ENCODE measurements at places on chromosomes 12 and 14.

DNA sequence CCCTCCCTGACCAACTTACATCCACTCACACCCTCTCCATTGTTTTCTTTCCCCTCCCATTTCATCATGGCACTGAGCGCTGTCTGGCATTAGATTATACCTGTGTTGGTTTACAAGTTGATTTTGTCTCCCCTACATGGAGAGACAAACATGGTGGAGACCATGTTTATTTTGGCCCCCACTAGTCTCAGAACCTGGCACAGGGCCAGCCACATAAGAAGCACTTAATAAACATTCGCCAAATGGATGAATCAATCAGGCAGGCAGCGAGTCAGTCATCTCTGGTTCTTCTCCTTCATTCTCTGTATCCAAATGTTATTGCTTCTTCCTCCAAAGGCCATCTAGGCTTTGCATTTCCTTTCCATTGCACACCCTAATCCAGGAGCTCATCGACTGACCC, 177.4 kb downstream of the DPF3 start:
- peak; percentile 24 for DNase-seq

DNA sequence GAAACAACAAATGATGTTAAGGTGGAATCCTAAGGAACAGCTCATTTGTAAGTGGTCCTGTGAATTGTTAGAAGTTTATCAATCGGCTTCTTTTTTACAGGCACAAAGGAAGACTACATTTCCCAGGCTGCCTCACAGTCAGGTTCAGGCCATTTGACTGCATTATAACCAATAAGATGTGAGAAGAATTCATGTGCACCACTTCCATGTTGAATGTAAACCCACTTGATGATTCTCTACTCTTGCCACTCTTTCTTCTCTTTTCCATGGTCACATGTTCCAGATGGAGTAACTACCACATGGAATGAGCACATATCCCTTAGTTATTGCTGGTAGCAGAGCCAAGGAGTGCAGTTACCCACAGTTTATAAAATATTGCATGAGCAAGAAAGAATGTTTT, 67.1 kb upstream of the GZMB start:
- no peak for DNase-seq

GRCh38 chr12:5013266-5013730, 30.4 kb upstream of the KCNA5 start:
- DNase-seq, result no peak

DNA sequence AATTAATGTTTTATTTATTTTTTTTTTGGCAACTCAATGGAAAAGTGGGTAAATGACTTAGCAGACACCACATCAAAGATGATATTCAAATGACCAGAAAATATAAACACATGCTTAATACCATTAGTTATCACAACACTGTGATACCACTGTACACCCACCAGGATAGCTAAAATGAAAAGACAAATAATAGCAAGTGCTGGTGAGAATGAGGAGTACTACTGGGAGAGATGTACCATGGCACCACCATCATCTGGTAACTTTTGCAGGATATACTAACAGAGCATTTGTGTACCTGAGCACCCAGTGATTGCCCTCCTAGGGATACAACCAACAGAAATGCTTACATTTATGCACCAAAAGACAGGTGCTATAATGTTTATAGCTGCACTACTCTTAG, 21.9 kb downstream of the TRIM9 start:
- DNase-seq, result no peak

- no peak for DNase-seq
Observed at GRCh38 chr12:107241411-107241810, 148.1 kb upstream of the CRY1 start.

DNA sequence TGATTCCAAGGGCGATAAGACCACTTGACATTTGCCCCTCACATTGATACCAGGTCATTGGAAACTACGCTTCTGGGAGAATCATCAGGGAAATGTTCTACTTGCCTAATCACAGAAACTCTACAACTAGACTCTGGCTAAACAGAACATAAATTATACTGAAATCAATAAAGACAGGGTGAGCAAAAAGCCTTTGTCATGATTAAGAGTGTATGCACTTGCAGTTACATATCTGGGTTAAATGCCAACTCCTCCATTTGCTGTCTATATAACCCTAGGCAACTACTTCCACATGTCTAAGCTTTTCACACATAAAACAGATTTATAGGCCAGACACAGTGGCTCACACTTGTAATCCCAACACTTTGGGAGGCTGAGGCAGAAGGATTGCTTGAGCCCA, 125.7 kb downstream of the PHLDA1 start:
- no peak for DNase-seq

DNA sequence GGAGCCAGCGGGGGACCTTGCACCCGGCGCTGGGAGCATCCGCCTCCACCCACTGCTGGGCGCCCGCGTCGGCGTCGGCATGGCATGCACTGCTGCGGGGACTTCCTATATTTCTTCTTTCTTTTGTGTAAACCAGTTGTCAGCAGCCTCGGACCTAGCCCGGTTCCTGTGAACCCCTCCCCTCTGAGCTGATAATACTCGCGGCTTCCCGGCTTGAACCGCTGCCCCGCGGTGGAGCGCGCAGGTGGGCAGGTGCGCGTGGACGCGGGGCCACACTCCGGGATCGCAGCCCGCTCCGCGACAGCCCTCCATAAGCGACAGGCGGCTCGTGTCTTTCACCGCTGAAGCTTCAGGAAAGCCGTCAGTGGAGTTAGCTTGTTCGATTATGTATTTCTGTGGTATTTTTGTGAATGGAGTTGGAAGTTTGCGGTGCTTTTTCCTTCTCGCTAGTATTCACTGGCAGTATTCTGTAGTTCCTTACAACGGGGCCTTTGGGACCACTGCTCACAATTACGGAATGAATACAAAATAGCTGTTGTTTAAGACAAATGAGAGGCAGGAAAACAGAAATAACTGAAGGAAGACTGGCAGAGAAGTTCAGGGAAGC, 870 bp downstream of the BMAL2 start:
- DNase-seq, result peak; percentile 30

GRCh38 chr14:89454996-89455395, 38.0 kb upstream of the FOXN3 start:
- DNase-seq, result no peak

GRCh38 chr12:53995378-53996239, 4.4 kb upstream of the HOXC9 start:
- no peak for DNase-seq

GRCh38 chr14:69318241-69318640, 58.3 kb downstream of the GALNT16 start:
- DNase-seq, result no peak

DNA sequence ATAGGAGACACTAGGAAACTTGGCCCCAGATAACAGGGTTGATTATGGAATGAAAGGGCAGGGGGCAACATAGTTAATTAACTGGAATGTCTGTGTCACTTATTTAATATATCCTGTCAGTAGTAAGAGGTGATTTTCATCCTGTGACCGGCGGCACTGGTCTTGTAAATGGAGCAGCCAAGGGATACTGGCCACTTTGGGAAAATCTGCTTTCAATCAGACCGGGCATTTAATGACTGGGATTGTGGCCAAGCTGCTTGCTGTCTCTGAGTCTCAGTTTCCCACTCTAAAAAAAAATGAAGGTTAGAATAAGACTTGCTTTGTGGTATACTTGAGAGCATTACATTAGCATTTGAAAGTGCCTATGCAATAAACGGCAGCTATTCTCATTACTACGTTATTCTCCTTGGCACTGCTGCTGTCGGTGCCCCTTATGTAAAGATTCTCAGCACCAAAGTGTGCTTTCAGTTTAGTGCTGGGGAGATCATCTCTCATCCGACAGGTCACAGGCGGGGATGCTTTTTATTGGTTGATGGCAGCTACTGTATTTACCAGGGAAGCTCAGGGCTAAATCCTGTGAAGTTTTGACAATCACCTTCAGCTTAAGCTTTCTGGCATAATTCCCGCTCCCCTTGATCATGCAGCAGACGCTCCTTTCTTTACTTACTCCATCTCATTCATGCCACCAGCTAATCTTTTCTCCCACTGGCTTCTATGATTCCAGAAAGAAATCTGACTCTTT, 162.1 kb downstream of the ESRRB start:
- no peak for DNase-seq

DNA sequence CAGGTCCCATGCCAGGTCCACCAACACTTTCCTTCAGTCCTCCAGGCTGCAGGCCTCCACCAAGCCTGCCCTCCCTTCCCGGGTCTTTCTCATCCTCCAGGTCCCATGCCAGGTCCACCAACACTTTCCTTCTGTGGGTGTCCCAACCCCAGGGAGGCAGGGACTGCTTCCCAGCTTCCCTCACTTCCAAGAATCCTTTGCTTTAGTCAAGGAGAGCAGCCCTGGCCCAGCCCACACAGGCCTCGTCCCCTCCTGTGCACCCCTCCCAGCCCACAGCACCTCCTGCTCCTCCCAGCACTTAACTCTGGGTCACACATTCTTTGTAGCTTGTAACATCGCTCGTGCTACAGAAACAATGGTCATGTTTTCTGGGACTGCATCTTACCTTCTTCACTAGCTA, 72.9 kb downstream of the TESC start:
- no peak for DNase-seq

DNA sequence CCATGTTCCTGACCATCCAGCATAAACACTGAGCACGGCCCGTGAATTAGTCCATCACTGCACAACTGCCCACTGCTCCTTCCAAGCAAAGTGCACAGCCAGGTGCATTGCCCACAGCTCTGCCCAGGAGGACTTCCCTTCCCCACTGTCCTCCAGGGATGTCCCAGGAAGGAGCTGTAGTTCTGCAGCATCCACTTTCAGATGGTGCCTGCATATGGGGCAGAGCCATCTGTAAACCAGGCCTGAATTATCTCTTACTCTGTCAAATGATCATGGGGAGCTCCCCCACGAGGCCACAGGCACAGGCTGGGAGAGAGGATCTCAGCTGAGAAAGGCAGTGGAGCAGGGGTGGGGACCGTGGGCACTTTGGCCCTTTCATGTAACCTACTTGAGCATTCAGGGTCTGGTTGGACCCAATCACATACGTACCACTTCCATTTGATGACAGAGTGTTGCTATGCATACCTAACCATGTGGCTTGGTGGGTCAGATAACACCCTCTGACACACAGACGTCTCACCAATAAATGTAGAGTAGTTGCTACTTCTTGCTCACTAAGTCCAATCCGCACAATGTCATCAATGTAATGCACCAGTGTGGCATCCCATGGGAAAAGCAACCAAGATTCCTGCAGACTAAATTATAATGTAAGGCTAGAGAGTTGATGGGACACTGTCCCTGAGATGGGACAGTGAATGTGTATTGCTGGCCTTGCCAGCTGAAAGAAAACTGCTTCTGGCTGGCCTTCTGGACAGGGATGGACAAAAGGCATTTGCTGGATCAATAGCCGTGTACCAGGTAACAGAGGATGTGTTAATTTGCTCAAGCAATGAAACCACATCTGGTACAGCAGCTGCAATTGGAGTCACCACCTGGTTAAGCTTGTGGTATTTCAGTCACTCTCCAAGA, 113.8 kb upstream of the C14orf180 start:
- DNase-seq, result no peak

GRCh38 chr14:50697659-50698290, 29.7 kb upstream of the SAV1 start:
- DNase-seq, result no peak

DNA sequence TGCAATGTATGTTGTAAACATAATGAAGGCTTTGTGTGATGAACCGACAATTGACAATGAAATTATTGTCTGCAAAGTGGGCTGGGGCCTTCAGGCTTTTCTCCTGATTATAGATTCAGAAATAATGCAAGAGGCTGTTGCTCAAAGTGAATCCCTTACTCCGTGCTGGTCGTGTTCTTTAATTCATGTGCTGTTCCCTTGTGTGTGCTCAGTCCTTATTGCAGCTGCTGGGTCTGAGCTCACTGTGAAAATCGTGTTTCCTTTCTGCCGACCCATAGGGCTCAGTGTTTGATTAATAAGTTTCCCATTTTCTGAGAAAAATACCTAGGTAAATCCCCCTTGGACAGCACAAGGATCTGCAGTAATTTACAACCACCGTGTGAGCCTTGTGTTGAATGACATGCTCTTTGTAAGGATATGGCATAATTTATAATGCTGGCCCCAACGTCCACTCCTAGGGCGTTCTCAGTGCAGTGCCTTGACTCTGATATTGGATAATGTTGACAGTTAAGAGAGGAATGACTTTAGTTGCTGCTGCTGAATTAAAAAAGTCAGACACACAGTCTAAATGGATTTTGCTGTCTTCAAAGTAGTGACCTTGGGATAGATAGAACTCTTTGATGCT, 81.6 kb downstream of the RGS6 start:
- DNase-seq, result no peak

- no peak for DNase-seq
Observed at GRCh38 chr14:102272392-102272791, 32.6 kb downstream of the MOK start.

GRCh38 chr12:57173089-57173488, 25.7 kb upstream of the LRP1-AS start:
- DNase-seq, result peak; percentile 18

DNA sequence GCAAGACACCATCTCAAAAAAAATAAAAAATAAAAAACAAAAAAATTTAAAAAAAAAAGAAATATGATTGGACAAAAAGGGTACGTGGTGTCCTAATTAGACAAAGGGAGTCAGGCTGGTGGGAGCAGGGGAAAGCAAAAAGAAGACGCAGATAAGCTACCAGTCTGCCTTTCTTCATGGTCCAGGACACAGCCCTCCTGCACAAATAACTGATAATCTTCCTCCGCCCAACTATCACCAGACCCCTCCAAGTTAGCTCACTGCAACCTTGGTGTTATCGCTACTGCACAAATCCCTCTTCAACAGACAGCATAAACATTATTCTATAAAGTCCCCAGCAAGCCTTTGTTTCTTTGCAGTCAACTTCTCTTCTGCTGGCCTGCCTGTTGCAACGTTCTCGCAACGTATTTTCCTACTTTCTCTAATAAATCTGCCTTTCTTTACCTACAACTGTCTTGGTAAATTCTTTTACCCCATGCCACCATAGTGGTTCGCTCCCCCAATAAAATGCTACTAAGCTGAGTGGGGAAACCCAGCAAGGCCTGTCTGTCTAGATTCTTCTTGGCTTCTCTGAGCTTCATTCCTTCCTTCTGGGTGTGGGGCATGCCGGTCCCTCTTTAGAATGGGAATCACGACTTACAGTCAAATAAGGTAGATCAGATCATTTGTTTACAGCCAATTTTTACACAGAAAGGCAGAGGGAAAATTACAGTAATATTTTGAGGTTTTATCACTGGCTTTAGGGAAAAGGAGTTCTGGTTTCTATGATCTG, 14.6 kb upstream of the DNAL1 start:
- DNase-seq, result no peak

DNA sequence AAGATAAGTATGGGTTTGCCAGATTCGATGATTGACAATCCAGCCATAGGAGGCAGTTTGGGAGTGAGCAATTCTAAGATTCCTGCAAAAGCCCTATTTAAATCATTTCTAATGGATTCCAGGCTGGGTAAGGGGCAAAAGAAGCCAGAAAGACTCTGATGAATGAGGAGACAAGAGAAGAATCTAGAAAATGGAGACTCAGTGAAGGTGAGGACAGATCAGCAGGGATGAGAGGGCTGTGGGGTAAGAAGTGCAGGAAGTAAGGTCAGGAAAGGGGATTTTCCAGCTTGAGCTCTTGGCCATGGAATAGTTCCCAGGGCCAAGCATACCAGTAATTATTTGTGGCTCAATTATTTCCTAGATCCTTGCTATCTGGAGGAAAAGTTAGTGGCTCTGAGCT, 87.3 kb downstream of the TMX1 start:
- peak; percentile 54 for DNase-seq

GRCh38 chr12:45907955-45908354, 82.4 kb downstream of the SCAF11 start:
- no peak for DNase-seq

Measured in endothelial cell of umbilical vein (primary cell).